ENCODE measurements at places on chromosomes 4 and X.

DNA sequence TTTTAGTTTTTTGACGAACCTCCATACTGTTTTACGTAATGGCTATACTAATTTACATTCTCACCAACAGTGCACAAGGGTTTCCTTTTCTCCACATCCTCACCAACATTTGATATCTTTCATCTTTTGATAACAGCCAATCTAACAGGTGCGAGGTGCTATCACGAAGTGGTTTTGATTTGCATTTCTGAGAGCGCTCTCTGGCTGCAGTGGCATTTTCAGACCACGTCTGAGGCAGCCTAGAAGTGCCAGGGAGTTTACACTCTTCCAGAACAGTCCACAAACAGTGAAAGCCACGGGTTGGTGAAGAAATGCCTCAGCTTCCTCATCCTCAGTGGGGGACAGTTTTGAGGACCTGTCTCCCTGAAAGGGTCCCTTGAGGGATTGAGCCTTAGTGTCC, 471.0 kb downstream of the BCOR start:
- DNase-seq: no peak

DNA sequence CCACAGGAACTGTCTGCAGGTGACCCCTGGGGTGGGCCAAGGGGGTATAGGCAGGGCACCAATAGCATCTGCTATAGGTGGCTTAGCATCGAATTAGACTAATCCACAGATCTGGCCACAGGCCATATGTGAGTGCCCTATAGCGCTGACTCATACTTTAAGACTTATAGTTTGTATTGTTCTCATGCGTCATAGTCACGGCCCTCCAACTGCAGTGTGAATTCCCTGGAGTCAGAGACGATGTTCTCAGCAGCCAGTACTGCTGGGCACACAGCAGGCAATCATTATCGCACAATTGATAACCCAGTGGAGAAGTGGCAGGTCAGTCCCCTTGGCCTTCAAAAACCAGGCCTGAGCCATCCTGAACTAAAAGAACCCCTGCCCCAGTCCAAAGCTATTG, 58.1 kb downstream of the ADGRG2 start:
- DNase-seq: no peak

DNA sequence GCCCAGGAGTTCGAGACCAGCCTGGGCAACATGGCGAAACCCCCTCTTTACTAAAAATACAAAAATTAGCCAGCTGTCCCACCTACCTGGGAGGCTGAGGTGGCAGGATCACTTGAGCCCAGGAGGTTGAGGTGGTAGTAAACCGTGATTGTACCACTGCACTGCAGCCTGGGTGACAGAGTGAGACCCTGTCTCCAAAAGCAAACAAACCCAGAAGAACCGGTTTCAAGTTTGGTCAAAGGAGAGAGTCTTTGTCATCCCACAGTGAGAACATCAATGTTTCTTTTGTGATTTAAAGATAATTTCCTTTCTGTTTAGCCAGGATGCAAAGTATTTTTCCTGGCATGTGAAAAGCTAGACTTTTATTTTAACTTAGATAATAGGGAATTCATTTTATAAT, 26.7 kb downstream of the PDK3 start:
- DNase-seq: no peak

- DNase-seq: no peak
Observed at GRCh38 chr4:116015549-116015948, 902.1 kb upstream of the NDST4 start.

- DNase-seq: no peak
Observed at GRCh38 chr4:25069014-25069413, 38.3 kb upstream of the LGI2 start.

All from T-helper 2 cell (primary cell).